A172 (cell line): ENCODE measurements at places on chromosomes 7 and 10.
A peak's percentile ranks its signal among the peaks of the same experiment; 100 is the strongest.

GRCh38 chr7:27619492-27619891 is 43.2 kb downstream of the HIBADH start:
- DNase-seq = no peak

- peak; percentile 99 for DNase-seq
Measured at GRCh38 chr10:71860243-71861029, 9.4 kb upstream of the PSAP start.

GRCh38 chr10:111078505-111079185 is 1.8 kb downstream of the ADRA2A start:
- DNase-seq = no peak

GRCh38 chr10:85280014-85280413 is 951.6 kb downstream of the CCSER2 start:
- DNase-seq = peak; percentile 29

- no peak for DNase-seq
Measured at GRCh38 chr10:104509981-104510380, 131.1 kb upstream of the SORCS3 start.

DNA sequence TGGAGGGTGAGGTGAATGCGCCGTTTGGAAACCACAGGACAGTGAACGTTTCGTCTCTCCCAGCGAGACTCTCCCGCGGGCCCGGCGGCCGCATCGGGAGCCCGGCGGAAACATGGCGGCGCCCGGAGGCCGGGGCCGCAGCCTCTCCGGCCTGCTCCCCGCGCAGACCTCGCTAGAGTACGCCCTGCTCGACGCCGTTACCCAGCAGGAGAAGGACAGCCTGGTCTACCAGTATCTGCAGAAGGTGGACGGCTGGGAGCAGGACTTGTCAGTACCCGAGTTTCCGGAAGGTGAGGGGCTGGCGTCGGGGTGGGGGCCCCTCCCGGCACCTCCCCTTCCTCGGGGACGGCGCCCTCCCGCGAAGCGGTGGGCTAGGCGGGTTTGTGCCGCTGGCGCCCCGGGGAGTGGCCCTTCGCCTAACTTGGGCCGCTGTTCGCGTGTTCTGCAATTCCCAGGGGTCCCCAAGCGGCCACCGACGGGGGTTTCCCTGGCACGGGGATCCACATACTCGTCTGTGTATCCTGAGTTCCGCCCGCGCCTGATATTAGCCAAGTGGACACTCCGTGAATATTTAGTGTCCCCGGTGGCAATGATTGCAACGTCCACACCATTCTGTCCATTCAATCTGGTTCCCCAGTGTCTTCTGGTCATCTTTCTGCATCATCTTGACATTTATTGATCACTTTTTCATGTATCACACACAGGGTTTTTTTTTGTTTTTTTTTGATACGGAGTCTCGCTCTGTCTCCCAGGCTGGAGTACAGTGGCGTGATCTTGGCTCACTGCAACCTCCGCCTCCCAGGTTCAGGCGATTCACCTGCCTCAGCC is 514 bp downstream of the NHLRC2 start:
- DNase-seq = peak; percentile 44

DNA sequence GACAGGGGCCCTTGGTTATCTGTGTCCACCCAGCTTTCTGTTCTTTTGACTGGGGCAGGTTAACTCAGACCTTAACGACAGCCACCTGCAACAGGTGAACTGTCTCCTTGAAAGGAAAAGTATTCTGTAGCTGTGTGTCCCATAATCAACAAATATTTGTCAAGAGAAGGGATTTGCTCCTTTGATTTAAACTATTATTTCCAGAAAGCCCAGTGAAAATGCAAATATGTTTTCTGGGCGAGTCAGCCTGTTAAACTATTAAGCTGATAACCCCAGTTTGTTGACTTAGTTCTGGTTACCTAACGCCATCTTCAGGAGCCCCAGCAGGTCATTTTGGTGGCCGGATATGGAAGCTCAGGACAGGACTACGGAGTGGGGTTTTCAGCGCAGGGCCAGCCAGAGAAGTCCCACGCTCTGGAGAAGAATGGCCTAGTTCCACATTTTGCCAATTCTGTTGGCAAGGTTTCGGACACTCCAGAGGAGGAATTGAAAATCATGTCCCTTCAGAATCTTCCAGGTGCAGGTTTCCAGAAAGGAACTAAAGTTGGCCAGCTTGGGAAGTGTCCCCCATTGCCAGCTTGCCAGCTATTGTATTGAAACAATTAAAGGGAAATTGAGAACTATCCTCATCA is 54.5 kb downstream of the ADRA2A start:
- no peak for DNase-seq

- DNase-seq = no peak
Measured at GRCh38 chr10:60573336-60573735, 183.7 kb upstream of the ANK3 start.

- no peak for DNase-seq
Measured at GRCh38 chr10:18501629-18502028, 149.8 kb downstream of the NSUN6 start.

DNA sequence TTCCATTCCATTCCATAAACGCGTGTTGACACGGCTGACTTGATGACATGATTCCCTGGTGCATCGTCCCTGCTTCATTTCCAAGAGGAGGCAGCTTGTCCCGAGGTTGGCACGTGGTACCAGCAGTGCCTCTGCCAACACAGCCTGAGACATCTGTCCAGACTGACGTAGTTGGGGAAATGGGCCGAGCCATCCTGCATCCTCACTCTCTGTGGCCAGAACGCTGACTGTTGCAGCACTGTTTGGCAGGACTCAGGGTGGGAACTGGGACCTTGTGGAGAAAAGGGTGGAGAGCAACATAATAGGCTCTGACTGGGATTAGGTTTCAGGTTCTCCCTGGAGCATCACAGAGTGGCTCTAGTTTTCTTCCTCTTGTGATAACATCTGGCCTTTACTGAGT is 118.6 kb upstream of the BTBD16 start:
- no peak for DNase-seq

DNA sequence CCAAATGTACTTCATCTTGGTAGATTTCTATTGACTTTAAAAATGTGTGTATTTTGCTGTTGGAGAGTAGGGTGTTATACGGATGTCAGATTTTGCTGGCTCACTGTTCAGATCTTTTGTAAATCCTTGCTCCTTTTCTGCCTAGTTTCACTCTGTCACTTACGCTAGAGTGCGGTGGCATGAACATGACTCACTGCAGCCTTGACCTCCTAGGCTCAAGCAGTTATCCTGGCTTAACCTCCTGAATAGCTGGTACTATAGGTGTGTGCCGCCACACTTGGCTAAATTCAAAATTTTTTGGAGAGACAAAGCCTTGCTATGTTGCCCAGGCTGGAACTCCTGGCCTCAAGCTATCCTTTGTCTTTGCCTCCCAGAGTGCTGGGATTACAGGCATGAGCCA is 29.4 kb downstream of the BMS1 start:
- DNase-seq = no peak

DNA sequence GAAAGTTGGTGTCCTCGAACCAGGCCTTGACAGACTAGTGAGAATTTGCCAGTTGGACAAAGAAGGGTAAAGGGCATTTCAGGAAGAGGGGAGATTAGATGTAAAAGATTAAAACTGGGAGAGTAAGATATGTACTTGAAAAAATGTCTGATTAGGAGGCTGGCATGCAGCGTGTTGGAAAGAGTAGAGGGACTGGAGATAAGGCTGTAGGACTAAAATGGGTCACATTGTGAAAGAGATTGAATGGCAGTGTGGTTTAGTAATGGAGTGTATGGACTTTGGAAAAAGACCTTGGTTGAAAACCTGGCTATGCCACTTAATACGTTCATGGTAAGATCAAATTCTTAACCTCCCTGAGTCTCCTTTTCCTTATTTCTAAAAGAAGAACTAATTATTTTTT is 14.1 kb downstream of the CREM start:
- DNase-seq = no peak

- DNase-seq = peak; percentile 63
Measured at GRCh38 chr10:126080879-126081411, 184.6 kb downstream of the FANK1 start.

GRCh38 chr10:105280895-105281294 is 639.8 kb downstream of the SORCS3 start:
- DNase-seq = no peak

DNA sequence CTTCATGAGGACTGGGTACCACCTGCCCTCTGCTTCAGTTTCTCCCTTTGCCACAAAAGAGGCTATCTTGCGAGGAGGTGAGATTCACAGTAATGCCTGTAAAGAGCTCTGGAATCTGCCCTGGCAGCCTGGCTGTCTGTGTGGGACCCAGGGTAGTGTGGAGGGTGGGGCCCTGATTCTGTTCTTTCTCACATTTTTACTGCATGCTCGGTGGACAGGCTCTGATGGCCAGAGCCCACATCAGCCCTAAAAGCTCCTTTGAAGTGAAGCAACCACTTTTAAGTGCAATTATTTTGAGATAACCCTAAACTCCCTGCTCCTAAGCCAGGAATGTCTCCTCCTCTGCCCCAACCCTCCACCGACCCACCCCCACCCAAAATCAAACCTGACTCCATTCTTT is 92.1 kb upstream of the PODXL start:
- no peak for DNase-seq

GRCh38 chr7:44564606-44565005 is 9.1 kb downstream of the DDX56 start:
- no peak for DNase-seq

GRCh38 chr10:104517946-104518345 is 123.1 kb upstream of the SORCS3 start:
- DNase-seq = no peak

GRCh38 chr7:150754951-150755350 is 17.7 kb downstream of the GIMAP5 start:
- DNase-seq = no peak

DNA sequence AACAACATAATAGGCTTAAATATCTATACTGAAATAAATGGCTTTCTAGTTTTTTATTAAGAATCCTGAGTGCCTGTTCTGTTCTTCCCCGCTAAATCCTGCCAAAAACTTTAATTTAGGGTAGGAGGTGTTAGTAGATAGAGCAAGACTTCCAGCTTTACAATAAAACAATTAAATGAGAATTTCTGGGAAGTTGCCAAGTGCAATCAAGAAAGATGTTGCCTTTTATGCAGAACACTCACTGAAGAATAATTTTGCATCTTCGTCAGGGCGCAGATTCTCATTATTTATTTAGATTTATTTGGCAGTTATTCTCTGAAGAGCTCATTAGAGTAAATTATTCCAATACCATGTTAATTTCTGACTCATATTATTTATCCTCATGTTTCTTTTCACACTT is 103.2 kb upstream of the GPR141 start:
- no peak for DNase-seq

- peak; percentile 8 for DNase-seq
Measured at GRCh38 chr10:43794181-43794815, 145.6 kb upstream of the ZNF32 start.

- DNase-seq = no peak
Measured at GRCh38 chr10:50234486-50234885, 16.8 kb downstream of the ASAH2 start.

DNA sequence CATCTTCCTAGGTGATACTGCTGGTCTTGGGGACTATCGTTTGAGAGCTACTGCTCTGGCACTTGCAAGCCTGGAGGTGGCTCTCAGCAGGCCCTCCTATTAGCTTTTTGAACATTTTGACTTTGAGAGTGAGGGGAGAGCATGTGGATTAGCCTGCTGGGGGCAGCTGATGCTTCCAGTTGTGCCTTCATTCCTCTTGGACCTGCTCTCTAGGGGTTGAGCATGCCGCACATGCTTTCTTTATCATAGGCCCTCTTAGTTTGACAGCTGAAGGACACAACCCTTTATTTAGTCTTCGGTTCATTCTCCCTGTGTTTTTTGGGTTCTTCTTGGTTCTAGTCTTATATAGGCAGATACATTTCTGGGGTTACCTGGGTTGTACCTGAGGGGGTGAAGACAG is 132.1 kb downstream of the GALNT17 start:
- DNase-seq = no peak

GRCh38 chr10:28181478-28182096 is 121.3 kb downstream of the MPP7 start:
- peak; percentile 51 for DNase-seq

- DNase-seq = no peak
Measured at GRCh38 chr10:33046792-33047191, 88.8 kb upstream of the ITGB1 start.

DNA sequence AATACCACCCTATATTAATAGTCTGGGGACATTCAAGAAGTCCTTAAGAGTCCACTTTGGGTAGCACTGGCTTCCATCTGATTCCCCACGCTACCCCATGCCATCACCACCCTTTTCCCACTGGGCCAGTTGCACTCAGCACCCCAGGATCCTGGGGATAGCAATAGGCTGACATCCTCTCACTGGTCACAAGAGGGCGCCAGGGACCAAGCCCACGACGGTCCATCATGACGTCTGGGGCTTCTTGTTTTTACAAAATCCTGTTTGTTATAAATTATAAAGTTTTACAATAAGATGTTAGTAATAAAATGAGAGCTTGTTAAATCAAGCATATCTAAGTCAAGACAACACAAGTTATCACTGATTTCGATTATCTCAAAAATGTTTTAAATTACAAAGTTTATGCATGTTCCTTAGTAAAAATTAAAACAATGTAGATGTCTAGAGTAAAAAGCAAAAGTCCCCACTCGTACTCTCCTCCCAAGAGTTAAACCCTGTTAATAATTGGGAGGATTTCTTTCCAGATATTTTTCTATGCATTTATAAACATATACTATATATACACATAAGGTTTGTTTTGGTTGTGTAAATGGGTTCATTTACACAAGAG is 15.4 kb downstream of the GPNMB start:
- DNase-seq = peak; percentile 67

DNA sequence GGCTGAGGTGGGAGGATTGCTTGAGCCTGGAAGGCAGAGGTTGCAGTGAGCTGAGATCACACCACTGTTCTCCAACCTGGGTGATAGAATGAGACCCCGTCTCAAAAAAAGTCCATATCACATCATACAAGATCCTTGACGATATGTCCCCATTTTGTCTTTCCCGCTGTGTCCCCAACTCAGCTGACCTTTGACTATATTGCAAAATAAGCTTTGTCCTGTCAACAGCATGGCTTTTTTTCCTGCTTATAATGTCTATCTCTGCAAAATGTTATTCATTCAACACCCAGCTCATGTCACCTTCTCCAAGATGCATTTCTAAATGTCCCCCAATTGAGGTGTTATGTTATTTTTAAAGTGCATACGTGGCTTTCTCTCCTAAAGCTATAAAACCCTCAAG is 136.0 kb upstream of the KAT6B start:
- DNase-seq = no peak

- peak; percentile 25 for DNase-seq
Measured at GRCh38 chr10:73209705-73210104, 37.4 kb downstream of the DNAJC9 start.

- DNase-seq = peak; percentile 20
Measured at GRCh38 chr7:125857606-125858005, 928.0 kb upstream of the POT1 start.

DNA sequence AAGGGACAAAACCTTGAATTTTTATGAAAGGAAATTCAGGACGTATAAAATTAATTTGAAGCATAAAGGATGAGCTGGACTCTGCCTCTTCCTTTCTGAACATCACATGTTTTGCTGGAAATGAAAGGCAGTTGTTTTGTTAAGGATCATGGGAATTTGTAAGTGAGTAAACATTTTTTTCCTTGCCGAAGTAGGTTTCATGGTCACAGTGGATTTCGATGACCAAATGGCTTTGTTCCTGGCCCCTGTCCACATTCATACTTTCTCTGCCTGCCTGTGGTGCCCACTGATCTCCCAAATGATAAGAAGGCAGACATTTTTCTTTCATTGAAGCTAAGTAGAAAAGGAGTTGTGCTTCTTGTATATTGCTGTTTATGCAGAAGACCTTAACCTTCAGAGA is 104.2 kb downstream of the ARID5B start:
- peak; percentile 32 for DNase-seq
